AG04449 (cell line): ENCODE measurements at places on chromosomes 11 and 22.

DNA sequence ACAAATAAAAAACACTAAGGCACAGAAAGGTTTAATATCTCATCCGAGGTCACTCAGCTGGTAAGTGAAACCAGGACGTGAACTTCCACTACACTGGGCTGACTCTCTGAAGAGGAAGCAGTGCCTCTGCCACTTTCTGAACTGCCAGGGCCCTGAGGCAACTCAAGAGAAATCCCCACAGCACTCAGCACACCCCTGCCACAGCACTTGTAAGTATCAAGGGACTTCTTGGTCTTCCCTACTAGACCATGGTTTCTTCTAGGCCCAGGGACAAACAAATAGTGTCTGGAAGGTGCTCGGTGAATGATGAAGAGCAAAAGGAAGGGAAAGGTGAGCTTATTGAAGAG is 49.7 kb downstream of the RPL27A start:
- no peak for DNase-seq

DNA sequence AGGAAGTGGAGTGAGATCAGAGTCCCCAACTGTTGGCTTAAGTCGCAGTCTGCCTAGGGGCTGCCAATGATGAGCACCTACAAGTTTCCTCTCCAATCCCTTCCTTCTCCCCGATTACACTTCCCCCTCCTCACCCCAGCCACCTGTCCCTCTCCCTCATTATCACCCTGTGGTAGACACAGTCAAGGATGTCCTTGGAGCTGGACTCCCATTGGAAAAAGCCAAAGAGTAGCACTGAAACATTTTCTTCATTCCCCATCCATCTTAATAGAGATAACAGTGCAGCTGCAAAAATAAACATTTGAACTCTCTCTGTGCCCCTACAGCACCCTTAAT is 146.2 kb downstream of the DBX1 start:
- DNase-seq: no peak

DNA sequence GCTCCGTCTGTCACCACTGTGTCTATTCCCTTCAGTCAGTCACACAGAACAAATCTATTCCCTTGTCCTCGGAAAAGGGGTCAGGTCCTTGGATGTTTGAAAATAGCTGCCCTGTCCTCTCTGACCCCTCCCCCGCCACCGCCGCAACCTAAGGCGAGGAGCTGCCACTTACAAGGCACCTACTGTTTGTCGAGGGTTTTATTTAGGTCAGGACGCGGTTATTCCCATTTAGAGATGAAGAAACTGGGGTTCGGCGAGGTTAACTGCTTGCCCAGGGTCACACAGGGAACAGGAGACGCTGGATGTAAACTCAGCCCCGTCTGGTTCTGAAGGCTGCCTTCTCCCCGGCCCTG is 1468.1 kb downstream of the BRD1 start:
- no peak for DNase-seq

GRCh38 chr11:65880844-65881421 is 1.3 kb downstream of the CTSW start:
- no peak for DNase-seq

DNA sequence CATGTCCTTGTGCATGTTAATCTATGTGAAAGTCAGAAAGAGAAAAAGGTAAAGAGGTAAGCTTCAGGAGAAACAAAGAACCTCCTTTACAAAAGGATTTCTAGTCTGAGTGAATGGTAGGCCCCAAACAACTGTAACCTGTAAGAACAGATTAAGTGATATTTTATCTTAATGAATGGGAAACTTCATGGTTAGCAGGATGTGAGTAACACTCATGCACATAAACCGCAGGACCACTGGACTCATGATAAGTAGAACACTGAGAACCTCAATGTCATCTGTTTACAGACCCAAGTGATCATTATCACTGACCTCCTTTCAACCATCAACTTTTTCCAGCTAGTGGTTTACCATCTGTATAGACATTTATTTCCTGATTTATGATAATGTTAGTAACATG is 19.9 kb downstream of the OR8G5 start:
- no peak for DNase-seq

- no peak for DNase-seq
These were observed 2.2 kb downstream of the DTX4 start for GRCh38 chr11:59173964-59174663.

DNA sequence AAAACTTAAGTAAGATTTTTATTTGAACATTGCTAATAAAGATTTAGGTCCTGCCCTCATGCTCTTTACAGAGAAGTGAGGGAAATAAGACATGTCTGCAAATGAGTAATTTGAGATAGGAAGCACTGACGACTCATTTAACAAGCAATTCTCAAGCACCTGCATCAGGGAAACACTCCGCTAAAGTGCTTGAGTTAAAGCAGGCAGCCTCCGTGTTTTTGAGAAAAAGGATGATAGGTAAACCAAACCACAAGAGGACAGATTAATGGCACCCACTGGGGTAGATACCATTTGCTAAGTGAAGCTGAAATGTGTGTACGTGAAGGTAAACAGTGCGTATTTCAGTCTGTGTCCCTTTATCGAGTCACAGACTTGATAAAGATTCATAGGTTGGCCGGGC is 184.6 kb upstream of the CARD18 start:
- DNase-seq: no peak

DNA sequence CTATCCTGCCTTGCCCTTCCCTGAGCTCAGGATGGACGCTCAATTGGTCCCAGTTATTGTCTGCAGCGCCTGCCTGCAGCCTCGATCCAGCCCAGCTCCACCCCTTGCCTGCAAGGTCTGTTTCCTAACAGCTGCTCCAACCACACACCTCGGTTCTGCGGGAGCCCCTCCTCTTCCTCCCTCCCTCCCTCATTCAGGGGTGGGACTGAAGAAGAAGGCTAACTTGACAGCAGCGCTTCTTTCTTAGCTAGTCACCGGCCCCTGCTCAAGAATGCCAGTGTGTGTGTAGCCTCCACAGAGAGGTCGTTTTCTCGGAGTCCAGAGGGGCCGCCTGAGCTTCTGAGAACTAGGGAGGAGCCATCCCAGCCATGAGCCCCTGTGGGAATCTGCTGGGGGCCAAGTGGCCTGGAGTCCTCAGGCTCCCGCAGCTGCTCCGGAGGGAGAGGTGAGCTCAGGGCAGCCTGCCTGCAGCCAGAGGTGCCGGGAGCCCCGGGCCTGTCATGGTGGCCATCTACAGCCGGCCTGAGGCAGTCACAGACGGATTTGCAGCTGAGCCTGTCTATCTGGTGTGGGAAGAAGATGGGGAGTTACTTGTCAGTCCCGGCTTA is 36.1 kb downstream of the LIMK2 start:
- peak; percentile 74 for DNase-seq

GRCh38 chr11:100942016-100942415 is 187.6 kb downstream of the PGR start:
- no peak for DNase-seq

- no peak for DNase-seq
These were observed 2.7 kb upstream of the VSIG2 start for GRCh38 chr11:124754710-124755109.

DNA sequence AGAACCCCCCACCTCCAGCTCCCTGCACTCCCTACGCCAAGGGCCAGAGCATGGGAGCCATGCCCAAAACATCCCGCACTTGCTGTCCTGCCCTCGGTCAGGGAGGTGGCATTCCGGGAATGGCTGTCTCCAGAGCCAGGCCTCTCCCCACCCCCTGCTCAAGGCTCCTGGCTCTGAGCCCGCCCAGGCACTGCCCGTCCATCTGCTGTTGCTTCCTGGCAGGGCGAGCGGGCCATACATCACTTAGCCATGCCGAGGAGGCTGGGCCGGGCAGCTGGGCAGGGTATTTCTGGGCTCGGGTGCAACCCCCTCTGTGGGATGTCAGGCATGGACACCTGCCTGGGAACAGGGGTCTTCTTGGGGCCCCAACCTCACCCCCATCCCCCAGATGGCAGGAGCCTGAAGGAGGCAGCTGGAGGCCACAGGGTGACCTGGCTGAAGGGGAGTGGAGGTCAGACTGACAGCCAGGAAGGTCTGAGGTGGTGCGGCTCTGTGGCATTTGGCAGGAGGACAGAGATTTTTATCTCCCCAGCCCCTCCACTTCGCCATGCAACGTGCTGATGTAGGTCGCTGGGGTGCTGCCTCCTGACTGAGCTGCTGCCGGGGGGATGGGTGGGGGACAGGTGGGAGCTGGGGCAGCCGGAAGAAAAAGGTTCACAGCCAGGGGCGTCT is 8.7 kb upstream of the CABP7 start:
- DNase-seq: no peak

- DNase-seq: no peak
These were observed at the start of gene KDELR3 for GRCh38 chr22:38467904-38468442. Gene KDELR3, plus strand, starts transcription at chr22:38468096. Its CDS starts 138 bp downstream, at chr22:38468234.

DNA sequence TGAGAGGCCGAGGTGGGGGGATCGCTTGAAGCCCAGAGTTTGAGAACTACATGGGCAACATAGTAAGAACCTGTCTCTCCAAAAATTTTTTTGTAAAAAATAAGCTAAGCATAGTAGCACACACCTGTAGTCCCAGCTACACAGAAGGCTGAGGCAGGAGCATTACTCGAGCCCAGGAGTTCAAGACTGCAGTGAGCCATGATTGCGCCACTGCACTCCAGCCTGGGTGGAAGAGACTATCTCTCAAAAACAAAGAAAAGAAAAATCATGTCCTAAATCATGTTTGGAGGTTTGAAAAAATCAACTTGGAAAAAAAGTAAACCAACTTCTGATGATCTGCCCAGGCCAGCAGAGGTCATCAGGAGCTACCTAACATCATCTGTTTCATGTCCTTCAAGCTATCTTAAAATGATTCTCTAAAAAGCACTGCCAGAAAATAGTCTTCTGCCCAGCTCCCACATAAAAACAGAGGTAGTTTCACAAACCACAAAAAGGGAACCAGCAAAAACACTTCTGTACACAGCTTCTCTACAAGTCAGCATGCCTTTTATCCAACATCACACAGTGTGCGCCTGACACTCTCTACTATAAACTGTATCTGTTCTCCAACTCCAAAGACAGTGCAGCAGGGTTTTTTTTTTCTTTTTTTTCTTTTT is 165.0 kb downstream of the SOX6 start:
- no peak for DNase-seq

- no peak for DNase-seq
These were observed 6.6 kb downstream of the DGCR2 start for GRCh38 chr22:19115628-19116027.

- no peak for DNase-seq
These were observed 15.0 kb downstream of the CHST1 start for GRCh38 chr11:45650166-45651095.

DNA sequence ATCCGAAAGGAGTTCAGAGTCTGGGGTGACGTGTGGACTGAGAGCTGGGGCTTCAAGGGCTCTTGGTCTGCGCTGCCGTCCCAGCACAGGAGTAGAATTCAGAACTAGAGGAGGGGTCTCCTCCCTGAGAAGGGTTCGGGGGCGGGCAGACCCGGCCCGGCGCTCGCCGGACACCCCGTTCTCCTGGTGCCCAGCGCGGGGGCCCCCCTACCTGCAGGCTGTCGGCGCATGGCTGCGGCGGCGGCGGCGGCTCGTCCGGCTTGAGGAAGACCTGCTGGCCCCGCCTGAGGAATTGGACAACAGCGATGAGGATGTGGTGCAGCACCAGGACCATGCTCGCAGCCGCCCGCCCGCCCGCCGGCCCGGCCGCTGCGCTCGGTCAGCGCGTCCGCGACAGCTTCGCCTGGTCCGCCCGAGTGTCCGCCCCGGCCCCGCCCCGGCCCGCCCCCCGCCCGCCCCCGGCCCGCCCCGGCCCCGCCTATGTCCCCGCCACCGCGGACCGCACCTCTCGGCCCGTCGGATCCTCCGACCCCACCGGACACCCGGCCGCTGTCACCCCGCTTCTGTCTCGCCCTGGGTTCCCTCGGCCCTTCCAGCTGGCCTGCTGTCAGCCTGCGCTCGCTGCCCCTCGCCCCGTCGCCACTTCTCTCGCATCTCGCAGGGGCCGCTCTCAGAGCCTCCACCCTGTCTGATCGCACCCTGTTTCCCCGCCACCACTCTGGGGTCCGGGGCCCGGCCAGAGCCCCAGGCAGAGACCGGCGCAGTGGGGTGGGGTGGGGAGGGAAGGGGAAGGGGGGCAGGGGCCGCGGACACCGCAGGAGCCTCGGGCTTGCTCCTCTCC is 32.0 kb downstream of the PDE2A start:
- DNase-seq: no peak

GRCh38 chr11:9838229-9838628 is 174.4 kb downstream of the SWAP70 start:
- no peak for DNase-seq

GRCh38 chr11:24748261-24748660 is 251.4 kb downstream of the LUZP2 start:
- no peak for DNase-seq

DNA sequence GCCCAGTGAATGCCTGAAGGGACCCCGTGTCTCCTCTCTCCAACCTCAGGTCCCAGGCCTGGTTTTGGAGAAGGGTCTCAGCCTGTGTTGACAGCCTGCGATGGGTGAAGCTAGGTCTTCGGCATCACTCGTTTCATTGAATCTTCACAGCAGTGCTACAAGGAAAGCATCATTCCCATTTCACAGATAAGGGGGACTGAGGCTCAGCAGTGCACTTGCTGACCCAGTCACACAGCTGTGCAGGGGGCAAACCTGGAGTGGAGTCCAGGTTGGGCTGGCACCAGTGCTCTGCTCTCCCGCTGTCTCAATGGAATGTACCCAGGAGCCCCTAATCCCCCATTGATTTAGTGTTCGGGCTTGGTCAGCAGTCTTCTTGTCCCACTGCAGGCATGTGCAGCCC is 10.9 kb upstream of the YWHAH start:
- no peak for DNase-seq

DNA sequence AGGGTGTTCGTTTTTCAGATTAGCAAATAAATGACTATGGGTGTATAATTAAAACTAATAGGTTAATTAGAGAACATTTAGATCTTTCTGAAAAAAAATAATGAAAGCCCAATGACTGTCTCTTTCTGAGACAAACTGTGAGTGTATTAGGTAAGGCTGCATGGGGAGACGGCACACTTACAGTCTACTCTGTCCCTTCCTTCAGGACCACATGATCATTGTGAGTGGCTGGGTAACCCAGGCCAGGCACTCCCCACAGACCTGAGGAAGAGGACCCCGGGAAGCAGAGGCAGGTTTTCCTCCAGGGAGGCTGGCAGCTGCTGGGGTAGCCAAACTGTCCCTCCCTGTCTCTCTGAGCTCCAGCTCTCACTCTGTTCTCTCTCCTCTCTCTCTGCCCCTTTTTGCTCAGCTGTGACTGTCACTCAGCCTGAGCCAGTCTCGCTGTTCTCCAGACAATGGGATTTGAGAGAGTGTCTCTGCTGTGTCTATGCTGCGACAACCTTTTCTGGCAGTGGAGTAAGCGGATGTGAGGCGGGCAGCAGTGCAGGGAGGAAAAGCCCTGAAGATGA is 83.1 kb upstream of the NCAM1 start:
- no peak for DNase-seq

DNA sequence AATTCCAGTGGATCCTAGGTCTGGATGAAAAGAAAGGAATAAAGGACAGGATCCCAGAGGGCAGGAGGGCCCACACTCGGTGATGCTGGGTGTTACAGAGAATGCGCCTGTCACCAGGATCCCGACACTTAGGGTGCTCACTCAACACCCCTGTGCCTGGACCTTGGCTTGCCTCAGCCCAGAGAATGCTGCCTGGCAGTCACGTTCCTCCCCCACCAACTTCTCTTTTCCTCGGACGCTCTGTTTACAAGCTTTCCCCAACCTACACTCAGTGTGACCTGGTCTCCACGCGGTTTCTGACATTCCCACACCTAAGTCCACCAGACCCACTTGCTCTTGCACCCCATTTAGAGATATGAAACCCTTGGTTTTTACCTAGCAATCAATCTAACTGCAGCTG is 38.0 kb upstream of the ETS1 start:
- DNase-seq: no peak

- DNase-seq: no peak
These were observed 21.9 kb downstream of the UBE2L3 start for GRCh38 chr22:21589396-21589795.

GRCh38 chr22:38554281-38554680 is 15.7 kb downstream of the DMC1 start:
- peak; percentile 58 for DNase-seq
